ENCODE measurements at places on chromosomes 12 and 14.
A peak's percentile ranks its signal among the peaks of the same experiment; 100 is the strongest.

- H3K4me1 ChIP-seq = peaks cover 13% of the 10 kb centered on the region
- H3K36me3 ChIP-seq = no peaks in the 10 kb centered on the region
- H3K4me3 ChIP-seq = no peak overlapping the region
- H3K27me3 ChIP-seq = no peaks in the 10 kb centered on the region
- no peak overlapping the region for H3K27ac ChIP-seq
Measured at GRCh38 chr12:82473111-82473754, 114.9 kb downstream of the METTL25 start.

DNA sequence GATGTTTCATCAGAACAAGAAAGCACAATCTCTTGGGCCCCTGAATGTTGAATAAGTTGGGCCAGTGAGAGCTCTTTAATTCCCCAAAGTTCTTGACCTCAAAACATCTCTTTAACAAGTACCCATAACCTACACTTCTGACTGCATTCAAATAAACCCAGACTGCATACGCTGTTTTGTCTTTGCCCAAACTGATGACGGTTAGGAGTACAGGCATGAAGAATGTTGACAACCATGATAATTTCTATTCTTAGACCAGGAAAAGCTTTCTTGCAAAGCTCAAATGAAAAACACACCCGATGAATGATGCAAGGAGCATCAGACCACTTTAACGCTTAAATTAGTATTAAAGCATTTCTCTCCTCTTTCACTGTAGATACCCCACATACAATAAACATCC, 11.7 kb upstream of the RAB3IP start:
- no peaks in the 10 kb centered on the region for H3K36me3 ChIP-seq
- H3K27ac ChIP-seq = no peak overlapping the region
- no peak for DNase-seq
- H3K4me3 ChIP-seq = no peak overlapping the region
- no peaks in the 10 kb centered on the region for H3K4me1 ChIP-seq

- no peaks in the 10 kb centered on the region for H3K36me3 ChIP-seq
- DNase-seq = no peak
- no peaks in the 10 kb centered on the region for H3K27me3 ChIP-seq
- H3K4me3 ChIP-seq = no peak overlapping the region
- no peaks in the 10 kb centered on the region for H3K4me1 ChIP-seq
Measured at GRCh38 chr12:128755566-128755965, 68.2 kb downstream of the SLC15A4 start.

DNA sequence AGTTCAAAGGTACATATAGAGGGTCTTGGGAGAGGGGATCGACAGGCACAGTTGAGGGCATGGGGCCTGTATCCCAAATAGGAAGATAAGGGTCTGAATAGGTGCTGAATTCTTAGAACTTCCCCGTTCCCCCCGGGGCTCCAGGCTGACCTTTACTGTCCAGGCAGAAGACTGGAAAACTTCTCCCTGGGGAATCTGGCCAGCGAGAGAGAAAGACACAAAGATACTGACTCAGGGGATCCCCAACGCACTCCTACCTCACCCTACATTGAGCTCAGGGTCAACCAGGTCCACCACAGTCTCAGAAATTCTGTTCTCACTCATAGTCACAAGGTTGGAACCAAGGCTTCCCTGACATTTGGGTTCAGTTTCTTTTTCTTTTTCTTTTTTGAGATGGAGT, 46.2 kb downstream of the ACACB start:
- H3K4me3 ChIP-seq = no peak overlapping the region
- H3K27ac ChIP-seq = no peak overlapping the region
- no peaks in the 10 kb centered on the region for H3K4me1 ChIP-seq
- no peaks in the 10 kb centered on the region for H3K27me3 ChIP-seq

DNA sequence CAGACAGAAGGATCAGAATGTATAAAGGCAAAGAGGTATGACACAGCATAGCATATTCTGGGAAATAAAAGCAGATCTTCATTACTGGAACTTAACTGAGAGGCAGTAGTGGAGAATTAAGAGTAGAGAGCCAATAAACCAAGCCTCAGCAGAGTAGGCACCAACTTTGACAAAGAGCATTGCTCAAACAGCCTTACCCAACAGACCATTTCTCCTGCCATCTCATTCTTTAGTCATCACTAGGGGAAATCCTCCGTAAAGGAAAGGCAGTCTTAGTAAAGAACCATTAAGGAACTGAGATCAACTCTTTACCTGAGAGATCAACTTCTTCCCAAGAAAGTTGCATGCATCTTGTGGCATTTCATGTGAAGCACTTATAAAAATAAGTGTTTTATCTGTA, 36.6 kb downstream of the SENP1 start:
- H3K27ac ChIP-seq = no peak overlapping the region
- no peaks in the 10 kb centered on the region for H3K27me3 ChIP-seq
- no peak overlapping the region for H3K4me3 ChIP-seq
- no peak for DNase-seq

DNA sequence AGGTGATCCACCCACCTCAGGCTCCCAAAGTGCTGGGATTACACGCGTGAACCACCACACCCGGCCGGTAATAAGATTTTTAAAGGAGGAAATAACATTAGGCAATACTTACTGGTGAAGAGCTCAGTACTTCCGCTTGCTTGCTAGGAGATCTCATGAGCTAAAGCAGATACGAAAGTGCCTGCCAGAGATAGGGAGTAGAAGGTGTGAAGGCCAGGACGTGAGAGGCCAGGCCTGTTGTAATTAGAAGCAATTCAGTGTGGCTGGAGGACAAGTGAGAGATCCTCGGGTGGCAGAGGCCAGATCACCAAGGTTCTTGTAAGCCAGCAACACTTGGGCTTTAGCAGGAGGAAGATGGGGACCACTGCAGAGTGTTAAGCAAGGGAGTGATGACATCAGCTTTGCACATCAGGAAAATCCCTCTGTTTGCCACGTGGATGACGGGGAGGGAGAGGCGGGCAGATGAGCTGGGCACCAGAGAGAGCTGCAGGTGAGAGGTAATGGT, 7.6 kb downstream of the TECPR2 start:
- H3K27me3 ChIP-seq = no peaks in the 10 kb centered on the region
- H3K27ac ChIP-seq = no peak overlapping the region
- no peaks in the 10 kb centered on the region for H3K4me1 ChIP-seq
- H3K4me3 ChIP-seq = no peak overlapping the region

- H3K4me1 ChIP-seq = no peaks in the 10 kb centered on the region
- peaks cover 42% of the 10 kb centered on the region for H3K36me3 ChIP-seq
- H3K27ac ChIP-seq = no peak overlapping the region
- peak; percentile 5 for DNase-seq
- no peaks in the 10 kb centered on the region for H3K27me3 ChIP-seq
Measured at GRCh38 chr12:50734409-50735263, 29.3 kb upstream of the ATF1 start.

GRCh38 chr12:103181366-103182152, 224.1 kb downstream of the ASCL1 start:
- no peak for DNase-seq
- H3K27ac ChIP-seq = no peak overlapping the region
- H3K4me3 ChIP-seq = no peak overlapping the region
- H3K36me3 ChIP-seq = no peaks in the 10 kb centered on the region
- H3K4me1 ChIP-seq = no peaks in the 10 kb centered on the region
- no peaks in the 10 kb centered on the region for H3K27me3 ChIP-seq

- H3K27me3 ChIP-seq = no peaks in the 10 kb centered on the region
- H3K4me1 ChIP-seq = peaks cover 6% of the 10 kb centered on the region
- peaks cover 7% of the 10 kb centered on the region for H3K36me3 ChIP-seq
- H3K4me3 ChIP-seq = no peak overlapping the region
- H3K27ac ChIP-seq = no peak overlapping the region
Measured at GRCh38 chr14:77825895-77826519, 26.1 kb downstream of the ADCK1 start.

DNA sequence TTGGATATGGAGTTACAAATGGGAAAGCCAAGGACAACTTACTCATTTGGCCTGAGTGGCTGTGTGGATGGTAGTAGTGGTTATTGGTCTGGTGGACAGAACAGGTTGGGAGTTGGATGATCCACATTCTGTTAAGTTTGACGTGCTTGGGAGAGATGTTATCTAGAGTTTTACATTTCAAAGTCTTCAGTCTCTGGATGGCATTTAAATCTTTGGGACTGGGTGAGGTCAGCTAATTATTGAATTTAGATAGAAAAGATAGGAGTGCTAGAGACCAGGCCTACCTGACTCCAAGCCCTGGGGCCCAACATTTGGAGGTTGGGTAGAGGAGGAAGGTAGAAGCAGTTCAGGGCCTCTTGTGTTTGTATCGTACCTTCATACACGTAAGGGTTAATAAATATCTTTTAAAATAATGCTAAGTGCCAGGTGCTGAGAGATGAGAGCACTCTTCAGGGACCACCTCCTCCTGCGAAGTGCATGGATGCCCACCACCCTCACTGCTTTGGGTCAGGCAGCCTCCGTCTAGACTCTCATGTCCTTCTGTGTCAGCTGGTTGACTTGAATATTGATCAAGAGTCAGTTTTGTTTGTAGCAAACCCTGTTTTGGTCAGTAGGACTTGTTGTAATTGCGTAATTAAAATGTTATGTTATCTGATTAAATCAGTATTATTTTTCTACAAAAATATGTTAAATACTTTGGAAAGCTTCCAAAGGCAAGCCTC, 460.4 kb upstream of the RGS6 start:
- no peak overlapping the region for H3K27ac ChIP-seq
- no peak for DNase-seq
- no peaks in the 10 kb centered on the region for H3K27me3 ChIP-seq
- H3K4me1 ChIP-seq = no peaks in the 10 kb centered on the region

GRCh38 chr12:93010461-93010860, 81.4 kb upstream of the EEA1 start:
- peaks cover 14% of the 10 kb centered on the region for H3K4me1 ChIP-seq
- DNase-seq = no peak
- peaks cover 25% of the 10 kb centered on the region for H3K27me3 ChIP-seq
- no peak overlapping the region for H3K27ac ChIP-seq

DNA sequence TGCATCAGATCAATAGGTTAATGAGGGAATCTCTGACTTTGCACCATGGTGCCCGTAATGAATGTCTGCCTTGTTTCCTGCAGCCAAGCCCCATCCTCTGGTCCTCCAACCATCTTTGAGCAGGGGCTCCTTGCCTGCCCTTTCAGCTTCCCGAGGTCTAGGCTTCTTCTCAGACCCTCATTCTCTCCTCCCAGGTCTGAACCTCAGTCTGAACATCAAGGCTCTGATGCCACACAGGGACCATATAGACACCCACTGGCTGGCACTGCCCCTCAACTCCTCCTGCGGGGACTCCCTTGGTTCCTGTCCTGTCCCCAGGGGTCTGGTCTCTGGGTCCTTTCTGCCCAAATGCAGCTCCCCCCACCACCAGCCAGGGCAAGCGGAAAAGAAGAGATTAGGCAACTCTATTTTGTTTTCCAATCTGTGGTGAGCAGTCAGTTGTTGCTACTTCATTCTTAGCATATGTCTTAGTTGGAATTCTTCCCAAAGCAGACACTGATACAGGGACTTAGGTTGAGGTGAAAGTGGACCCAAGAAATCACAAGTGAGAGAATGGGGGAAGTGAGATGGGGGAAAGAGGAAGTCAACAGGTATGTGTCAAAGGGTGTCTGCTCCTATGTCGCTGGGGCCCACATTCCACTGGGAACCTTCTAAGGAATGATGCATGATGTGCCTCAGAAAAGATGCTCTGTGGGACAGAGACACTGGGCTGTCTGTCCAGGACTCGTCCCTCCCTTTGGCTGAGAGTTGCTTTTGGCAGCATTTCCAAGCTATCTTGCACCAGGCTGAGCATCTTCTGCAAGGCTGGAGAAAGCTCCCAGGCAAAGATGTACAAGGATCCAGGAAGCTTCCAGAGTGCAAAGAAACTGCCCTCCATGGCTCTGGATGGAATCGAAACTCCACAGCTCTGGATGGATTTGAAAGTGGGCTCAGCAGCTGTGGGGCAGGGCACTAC, 1096.5 kb upstream of the TMEM132C start:
- H3K27ac ChIP-seq = no peak overlapping the region
- peaks cover 14% of the 10 kb centered on the region for H3K27me3 ChIP-seq
- DNase-seq = no peak

DNA sequence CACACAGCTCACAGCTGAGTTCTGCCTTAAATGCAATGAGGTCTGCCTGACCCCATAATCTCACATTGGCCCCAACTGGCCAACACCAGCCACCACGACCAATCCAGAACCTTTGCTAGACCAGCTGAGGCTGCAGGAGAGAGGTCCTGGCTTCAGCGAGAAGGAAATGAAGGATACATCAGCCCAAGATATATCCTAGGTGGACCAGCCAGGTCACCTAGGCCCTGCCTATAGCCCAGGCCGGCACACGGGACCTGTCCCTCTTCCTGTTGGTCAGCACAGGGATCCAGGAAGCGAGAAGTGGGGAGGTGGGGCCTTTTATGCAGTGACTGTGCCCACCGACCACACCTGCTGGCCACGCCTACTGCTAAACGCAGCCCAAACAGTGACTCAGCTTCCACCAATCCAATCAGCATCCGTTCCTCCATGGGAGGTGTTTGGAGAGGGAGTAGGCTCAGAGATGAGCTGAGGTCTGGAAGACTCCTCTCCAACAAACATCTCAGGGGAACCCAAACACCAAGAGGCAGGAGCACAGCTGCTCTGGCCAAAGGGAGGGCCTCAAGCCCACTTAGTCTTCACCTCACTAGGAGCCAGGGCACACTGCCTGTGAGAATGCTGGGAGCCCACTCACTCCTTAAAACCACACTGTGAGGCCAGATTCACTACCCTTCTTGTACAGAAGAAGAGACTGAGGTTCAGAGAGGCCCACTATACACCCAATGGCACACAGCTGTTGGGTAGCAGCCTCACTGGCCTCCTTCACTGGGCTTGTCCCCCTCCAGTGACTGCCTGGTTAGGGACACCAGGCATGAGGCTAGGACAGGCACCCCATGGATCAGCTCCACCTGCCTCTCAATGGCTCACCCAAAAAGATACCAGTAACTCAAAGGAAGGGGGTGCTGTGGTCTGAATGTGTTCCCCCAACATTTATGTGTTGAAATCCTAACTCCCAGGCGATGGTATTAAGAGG, 51.3 kb upstream of the PPP2R5C start:
- H3K36me3 ChIP-seq = peaks cover 5% of the 10 kb centered on the region
- no peaks in the 10 kb centered on the region for H3K27me3 ChIP-seq
- H3K4me3 ChIP-seq = no peak overlapping the region
- peak; percentile 60 for DNase-seq
- H3K27ac ChIP-seq = no peak overlapping the region
- peaks cover 19% of the 10 kb centered on the region for H3K4me1 ChIP-seq

GRCh38 chr12:32252199-32253073, 145.8 kb downstream of the BICD1 start:
- no peak for DNase-seq
- H3K36me3 ChIP-seq = no peaks in the 10 kb centered on the region
- H3K27me3 ChIP-seq = no peaks in the 10 kb centered on the region
- H3K27ac ChIP-seq = no peak overlapping the region
- peaks cover 17% of the 10 kb centered on the region for H3K4me1 ChIP-seq

- no peak overlapping the region for H3K27ac ChIP-seq
- H3K4me1 ChIP-seq = peaks cover 21% of the 10 kb centered on the region
- H3K36me3 ChIP-seq = peaks cover 6% of the 10 kb centered on the region
- no peak for DNase-seq
Measured at GRCh38 chr14:99459481-99460100, 21.1 kb downstream of the SETD3 start.

DNA sequence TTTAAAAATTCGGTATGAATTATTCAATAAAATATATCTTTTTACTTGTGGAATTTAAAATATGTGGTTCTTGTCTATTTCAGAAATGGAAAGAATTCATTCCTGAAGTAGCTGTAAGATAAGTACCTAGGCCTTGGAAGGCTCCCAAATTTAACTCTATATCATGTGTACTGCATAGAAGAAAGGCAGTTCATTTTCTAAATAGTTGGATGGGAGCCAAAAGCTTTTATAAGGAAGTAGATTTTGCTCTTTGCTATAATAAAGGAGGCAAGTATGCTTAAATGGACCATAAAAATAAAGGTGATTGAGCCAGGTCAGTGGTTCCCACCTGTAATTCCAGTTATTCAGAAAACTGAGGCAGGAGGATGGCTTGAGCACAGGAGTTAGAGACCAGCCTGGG, 187.5 kb downstream of the ATXN7L3B start:
- H3K4me1 ChIP-seq = peaks cover 33% of the 10 kb centered on the region
- no peak overlapping the region for H3K4me3 ChIP-seq
